HEK293T (cell line): ENCODE measurements at places on chromosomes 13 and 19.

DNA sequence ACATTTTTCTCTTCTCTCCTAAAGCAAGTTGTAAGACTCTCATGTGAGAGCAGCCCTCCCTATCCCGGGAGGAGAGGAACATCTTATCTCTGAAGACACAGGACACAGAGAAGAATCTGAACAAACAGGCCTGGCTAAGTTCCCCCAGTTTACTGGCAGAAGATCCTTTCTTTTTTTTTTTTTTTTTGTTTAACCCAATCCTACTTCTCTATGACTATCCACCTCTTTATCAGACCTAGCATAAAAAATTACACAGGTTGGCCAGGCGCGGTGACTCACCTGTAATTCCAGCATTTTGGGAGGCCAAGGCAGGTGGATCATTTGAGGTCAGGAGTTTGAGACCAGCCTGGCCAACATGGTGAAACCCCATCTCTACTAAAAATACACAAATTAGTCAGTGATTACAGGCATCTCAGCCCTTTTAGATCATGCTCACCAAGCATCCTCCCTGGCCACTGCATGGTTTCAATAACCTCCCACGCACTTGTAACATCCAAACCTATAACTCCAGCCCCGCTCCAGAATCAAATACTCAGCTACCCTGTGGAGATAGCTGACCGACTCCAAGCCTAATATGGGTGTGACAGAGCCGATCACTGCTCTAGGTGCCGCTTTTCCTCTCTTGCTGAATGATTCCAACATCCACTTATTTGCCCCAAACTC is 27.3 kb upstream of the MUC16 start:
- no peak for DNase-seq

GRCh38 chr13:109870696-109871370 is 84.5 kb upstream of the IRS2 start:
- no peak for DNase-seq

DNA sequence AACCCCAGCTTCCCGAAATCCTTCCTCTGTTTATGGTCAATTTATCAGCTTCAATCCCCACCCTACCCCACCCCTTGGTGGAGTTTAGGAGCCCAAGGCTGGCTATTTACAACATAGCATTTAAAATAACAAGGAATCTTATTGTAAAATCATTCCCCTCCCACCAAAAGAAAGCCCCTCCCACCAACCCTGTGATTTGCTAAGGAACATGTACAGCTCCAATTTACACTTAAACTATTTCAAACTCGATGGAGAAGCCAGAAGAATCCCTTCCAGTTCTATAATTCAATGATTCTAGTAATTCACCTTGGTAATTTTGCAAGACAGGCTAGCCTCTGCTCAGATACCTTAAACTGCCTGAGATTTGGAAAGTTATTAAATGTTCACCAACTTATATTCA is 3.0 kb downstream of the LATS2 start:
- DNase-seq, result no peak

GRCh38 chr13:25687471-25688225 is 315.9 kb downstream of the ATP8A2 start:
- no peak for DNase-seq

DNA sequence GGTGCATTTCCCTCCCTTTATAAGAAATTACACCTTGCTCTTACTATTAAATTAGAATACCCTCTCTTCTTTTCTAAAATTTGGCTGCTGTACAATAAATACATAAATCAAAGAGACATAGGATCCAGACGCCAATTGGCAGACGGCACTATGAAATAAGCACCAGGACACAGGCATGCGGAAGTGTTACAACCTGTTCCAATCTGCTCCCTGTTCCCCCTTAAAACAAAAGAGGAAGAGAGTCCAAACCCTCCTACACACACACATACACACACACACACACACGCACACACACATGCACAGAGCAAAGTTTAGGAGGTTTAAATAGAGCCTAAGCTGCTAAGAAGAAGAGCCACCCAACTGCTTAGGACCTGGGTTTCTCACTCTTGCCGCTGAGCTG is 75.6 kb upstream of the ZNF507 start:
- no peak for DNase-seq
